ENCODE measurements at places on chromosomes 13 and 19.

DNA sequence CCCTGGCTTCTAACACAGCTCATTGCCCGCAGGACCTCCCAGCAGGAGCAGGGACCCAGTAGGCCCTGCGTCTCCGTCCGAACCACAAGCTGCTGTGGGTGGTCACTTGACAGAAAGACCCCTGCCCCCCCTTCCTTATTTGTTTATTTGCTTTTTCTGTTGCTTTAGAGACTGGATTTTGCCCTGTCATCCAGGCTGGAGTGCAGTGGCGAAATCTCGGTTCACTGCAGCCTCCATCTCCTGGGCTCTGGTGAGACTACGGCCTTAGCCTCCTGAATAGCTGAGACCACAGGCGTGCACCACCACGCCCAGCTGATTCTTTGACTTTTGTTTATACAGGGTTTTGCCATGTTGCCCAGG lies 7.6 kb upstream of the PTBP1 start:
- DNase-seq = no peak

- no peak for DNase-seq
Observed at GRCh38 chr13:27147530-27148170, 24.0 kb downstream of the USP12 start.

GRCh38 chr13:80977168-80977567 lies 636.2 kb upstream of the SPRY2 start:
- no peak for DNase-seq

DNA sequence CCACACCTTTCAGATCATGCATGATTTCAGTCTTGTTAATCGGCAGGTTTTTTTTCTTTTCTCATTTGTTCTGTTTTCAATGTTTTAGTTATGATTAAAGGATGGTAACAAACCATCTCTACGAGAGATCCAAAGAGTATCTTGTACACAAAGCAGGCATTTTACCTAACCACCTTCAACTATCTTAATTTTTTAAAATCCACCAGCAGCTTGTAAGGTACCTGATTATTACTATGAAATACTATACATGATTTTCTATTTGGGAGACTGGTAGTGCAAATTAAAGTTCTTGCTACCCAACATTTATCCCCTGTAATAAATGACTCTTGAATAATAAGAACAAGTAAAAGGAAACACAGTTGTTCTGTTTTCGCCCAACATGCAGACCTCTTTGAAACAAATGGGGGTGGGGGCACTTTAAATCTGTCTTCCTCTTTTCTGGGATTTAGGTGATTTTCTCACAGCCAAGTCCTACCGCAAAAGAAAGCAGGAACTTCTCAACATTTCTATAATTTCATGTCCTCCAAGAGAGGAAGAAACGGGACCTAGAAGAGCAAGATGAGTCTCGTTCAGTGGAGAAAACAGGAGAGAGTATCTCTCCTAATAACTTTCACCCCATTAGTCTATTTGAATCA lies 3.6 kb downstream of the POU4F1 start:
- no peak for DNase-seq

- no peak for DNase-seq
Observed at GRCh38 chr19:30204721-30205120, 167.5 kb upstream of the ZNF536 start.

DNA sequence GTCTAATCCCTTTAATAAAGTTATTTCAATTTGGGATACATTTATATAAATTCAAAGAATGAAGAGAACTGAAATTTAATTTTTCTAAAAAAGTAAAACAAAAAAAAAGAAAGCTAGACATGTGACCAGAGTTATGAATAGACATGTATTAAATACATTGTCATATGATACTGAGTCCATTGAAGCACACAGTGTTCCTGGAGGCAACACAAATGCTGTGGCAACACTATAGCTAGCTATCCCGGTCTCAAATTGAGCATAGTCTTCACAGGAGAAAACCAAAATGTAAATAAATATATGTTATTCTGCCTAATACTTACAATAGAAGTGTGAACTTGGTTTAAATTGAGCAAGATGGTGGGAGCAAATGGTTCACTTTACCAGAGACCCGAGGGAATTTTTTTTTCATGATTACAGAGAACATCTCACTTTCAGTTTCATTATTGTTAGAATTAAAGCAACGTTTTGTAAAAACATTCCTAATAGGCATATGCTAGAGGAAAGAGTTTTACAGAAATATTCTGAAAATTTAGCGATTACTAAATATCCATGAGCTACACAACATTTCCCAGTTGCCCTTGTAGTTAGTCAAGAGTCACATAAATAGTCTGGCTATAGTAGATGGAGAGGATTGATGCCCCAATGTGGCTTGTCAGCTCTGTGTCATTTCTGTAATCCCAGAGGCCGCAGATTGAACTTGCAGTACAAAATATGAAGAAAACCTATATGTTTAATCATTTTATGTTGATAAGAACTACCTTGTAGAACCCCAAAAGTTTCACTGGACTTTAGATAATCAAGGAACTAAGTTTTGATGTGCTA lies 775.7 kb upstream of the SPRY2 start:
- no peak for DNase-seq

DNA sequence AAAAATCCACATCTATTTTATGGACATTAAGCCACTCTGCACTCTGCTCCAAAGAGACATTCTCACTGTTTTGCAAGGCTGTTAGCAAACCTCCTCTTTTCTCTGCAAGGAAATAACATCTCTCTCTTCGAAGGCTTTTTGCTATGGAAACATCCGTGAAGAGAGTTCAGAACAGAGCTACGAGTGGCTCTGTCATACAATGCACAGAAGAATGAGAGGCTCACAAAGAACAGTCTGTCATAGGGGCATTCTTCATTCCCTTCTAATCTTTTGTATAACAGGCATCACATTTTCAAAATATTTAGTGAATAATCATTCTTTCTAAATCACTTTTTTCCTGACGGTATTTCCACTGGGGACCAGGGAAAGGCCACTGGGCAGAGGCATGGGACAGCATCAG lies 346.1 kb downstream of the IRS2 start:
- DNase-seq = no peak

DNA sequence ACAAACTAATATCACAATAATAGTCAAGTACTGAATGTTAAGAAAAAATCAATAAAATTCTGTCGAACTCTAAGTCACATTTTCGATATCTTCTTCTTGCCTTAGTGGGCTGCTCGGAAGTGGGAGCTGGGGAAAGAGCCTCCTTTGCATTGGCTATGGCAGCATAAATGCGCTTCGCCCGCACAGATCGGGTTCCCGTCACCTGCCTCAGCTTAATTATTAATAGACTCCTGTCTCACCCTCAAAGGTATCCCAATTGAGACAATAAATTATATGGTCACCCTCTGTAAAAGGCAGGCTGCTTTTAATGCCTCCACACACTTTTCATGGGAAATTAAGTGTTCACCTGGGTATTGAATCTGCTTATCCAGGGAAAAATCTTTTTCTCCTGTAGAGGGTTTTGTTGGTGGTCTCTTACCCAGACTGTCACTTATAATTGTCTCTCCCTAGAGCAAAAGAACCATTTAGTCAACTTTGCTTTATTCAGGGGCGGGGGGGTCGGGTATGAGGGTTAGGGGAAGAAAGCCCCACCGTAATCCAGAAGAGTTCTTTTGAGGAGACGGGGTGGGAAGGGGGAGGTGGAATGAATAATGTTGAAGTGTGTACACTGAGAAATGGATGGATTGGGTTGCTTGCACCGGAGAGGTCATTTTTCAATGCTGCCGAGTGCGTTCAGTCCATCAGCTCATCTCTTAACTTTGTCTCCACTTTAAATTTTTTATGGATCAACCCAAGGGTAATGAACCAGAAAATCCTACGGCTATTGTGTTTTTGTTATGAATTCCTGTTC lies 682.6 kb upstream of the SGCG start:
- no peak for DNase-seq

GRCh38 chr13:59754411-59754810 lies 409.3 kb downstream of the DIAPH3 start:
- DNase-seq = no peak

- no peak for DNase-seq
Observed at GRCh38 chr19:51478381-51479234, at the start of gene CEACAM18. Gene CEACAM18 (plus strand): TSS chr19:51478539.

DNA sequence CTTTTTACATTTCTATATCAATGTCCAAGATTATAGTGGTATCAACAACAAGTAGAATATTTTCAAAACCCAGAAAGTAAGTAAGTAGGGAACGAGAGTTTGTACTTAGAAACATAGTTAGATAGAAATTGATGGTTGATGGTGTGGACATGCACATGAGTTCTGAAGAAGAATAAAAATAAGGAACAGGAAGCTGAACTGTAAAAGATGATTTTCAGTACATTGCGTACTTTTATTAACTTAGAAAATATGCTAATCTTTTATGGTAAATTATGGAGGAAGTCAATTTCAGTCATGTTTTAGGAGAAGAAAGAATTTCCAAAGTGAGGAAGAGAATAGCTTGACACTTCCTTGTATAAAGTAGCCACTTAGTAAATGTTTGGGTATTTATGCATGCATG lies 12.3 kb upstream of the GPR18 start:
- no peak for DNase-seq

GRCh38 chr19:41111750-41112295 lies 2.4 kb upstream of the CYP2F1 start:
- no peak for DNase-seq

DNA sequence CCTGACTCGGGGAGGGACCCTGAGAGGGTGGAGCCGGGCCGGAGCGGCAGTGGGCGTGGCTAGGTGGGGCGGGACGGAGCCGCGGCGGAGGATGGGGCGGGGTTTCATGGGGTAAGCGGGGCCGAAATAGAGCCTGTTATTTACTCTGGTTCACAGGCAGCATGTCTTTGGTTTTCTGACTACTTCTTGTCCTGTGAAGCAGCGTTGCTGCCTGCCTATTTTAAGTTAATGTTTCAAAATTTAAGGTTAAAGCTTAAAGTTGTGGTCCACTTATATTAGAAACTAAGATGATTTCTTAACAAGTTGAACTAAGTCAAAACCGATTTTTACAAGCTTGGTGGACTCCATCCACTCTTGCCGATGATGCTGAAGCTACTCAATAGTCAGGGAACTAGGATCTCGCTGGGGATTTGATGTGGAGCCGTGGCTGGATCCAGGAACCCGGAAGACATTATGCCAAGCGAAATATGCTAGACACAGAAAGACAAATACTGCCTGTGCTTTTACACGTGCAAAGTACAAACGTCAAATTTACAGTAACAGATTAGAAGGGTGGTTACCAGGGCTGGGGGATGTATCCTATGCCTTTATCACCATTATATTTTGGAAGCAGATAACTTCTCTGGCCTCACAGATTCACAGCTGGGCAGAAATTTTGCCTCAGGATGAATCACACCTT lies 433 bp upstream of the ZNF616 start:
- no peak for DNase-seq

DNA sequence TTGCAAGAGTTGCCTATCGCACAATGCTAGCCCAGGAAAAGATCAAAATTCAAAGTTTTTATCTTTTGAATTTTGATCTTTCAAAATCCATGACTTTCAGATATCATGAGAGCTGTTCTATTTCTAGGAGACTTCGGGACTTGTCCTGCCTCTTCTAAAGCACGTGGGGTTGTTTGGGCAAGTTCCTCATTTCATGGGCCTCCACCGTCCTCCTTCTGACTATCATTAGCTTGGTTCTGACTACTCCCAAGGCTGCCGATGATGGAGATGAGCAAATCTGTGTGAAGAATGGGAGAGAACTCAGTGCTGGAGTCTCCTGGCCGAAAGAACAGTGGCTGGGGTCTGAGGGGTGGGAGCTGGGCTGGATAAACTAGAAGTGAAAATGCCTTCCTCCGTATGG lies 86.5 kb downstream of the COL4A1 start:
- no peak for DNase-seq

GRCh38 chr13:49407068-49407467 lies 36.8 kb downstream of the CAB39L start:
- DNase-seq = no peak

DNA sequence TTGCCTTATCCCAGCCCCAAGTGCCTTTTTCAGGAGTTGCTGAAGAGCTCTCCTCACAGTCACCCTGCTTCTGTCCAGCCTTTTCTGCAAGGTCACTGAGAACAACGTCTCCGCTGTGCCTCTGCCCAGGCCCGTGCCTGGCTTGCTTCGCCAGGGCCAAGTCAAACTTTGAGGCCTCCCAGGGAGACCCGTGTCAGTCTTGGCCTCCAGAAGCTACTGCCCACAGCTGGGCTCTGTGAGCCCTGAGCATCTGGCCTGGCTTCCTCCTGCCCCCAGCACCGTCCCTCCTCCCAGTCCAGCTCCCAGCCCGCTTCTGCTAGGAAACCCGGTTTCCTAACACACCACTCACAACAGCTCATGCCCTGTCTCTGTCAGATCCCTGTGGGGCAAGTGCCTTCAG lies 165.9 kb downstream of the TEX29 start:
- no peak for DNase-seq

DNA sequence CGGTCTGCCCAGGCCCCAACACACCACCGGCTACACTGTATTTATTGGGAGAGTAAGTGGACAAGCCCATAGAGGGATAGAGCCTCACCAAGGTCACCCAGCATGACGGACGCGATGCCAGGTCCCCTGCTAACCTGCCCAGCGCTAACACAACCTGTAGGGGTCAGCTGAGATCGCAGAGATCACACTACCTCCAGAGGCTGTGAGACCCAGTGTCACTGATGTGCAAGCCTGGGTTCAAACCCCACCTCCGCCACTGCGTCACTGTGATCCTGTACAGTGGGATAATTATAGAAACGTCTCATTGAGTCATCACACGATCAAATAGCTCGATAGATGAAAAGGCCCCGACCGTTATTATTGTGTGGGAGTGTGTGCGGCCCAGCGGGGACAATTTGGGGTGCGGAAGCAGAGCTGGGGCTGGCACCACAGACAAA lies 10.6 kb upstream of the TLE2 start:
- DNase-seq = no peak

- DNase-seq = no peak
Observed at GRCh38 chr19:2648528-2648937, 54.0 kb downstream of the GNG7 start.

DNA sequence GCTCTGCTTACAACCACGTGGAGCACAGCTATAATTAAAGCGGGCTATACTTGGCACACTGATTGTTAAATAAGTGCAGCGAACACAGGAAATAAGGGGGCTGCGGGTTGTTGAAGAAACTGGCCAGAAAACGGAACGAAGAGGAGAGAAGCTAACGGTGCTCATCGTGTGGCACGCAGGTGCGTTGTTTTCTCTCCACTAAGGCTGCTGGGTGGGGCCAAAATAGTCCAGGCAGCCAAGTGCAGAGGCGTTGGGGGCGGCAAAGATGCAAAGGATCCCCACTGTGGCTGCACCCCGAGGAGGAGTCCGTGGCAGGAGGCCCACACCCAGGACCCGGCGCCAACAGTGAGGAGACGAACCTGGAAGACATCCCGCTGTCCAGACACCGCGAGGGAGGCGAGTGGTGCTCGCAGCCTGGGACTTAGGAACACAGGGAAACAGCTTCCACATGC lies 8.1 kb upstream of the ARL11 start:
- DNase-seq = no peak

- no peak for DNase-seq
Observed at GRCh38 chr13:34086281-34086680, 268.3 kb downstream of the RFC3 start.

GRCh38 chr19:31518216-31519020 lies 169.2 kb upstream of the TSHZ3 start:
- no peak for DNase-seq

- no peak for DNase-seq
Observed at GRCh38 chr13:85383291-85383690, 415.9 kb downstream of the SLITRK6 start.
